ENCODE measurements at places on chromosomes 6 and 20.

DNA sequence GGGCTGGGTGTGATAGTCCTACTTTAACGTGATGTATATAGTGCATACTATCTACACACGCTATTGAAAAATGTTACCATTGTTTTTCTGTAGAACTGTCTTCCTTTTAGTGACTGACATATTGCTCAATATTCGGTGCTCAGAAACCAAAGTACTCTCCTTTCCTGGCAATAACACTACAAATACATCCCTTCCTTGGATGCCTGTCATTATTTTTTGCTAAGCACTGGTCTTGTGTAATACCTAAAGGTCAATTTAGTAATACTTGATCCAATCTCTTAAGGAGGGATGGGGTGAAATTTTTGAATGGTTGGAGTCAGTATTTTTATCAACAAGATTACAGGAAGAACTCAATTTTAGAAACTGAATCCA, 23.9 kb downstream of the CNR1 start:
- no peak for DNase-seq

DNA sequence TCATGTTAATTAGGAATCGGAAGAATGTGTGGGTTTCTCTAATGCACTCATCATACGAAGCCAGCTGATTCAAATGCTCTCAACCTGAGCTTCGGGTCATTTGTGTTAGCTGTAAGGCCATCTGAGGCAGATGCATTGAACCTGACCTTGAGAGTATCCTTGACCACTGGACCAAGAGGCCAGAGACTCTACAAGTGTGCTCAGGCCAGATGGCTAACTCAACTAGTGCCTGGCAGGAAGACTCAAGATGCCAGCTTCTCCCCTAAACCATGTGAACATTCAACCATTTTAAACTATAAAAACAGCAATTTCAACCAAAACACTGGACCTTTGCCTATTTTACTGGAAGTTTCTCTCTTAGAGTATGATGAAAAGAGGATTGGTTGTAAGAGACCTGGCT, 168.6 kb upstream of the CDH4 start:
- no peak for DNase-seq

- DNase-seq = no peak
These were observed 301.3 kb upstream of the JARID2 start for GRCh38 chr6:14944593-14944992.

- DNase-seq = no peak
These were observed 6.0 kb upstream of the AGPAT4 start for GRCh38 chr6:161279677-161280415.

DNA sequence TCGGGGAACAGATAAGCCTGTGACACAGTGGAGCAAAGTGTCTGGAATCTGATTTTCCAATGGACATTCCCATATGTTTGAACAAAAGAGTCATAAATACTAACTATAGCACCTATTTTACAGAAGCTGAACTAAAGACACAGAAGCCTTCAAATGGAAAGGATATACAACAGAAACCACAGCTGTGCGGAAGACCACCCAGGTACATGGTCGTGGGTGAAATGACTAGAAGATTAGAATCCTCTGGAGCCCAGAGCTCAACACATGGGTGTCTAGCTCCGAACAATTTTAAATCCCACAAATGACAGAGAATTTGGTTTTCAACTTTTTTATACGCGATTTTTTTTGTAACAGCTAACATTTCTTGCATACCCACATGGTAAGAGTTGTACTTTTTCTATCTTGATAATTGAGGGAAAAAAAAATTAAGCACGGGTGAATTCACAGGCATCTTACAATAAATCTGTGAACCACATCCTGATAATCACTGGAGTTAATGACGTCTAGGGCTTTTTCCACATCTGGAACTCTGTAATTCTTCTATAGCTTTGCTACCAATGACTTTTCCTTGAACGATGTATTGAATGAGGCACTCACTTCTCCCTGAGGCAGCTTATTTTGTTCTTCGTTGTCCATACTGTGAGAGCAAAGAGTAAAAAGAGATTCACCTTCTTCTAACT, 271.1 kb upstream of the AGPAT4 start:
- DNase-seq = no peak

GRCh38 chr6:15246666-15247499, 1.0 kb downstream of the JARID2 start:
- DNase-seq = peak; percentile 60

GRCh38 chr6:44512868-44513741, 125.6 kb downstream of the CDC5L start:
- DNase-seq = no peak

DNA sequence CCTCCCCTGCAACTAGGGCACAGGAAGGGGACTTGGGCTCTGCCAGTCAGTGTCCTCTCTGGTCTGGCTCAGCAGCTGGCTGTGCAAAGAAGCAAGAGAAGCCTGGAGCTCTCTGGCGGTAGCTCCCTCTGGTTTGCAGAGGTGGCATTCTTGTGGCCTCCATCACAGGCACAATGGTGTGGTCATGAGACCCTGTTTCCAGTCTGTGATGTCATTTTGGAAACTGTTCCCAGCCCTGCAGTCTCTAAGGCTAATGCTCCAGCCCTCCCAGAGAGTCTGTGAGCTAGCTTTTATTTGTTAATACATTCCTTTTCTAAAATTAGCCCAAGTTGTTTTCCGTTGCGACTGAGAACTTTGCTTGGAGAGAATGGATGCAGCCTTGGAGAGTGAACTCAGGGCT, 69.5 kb upstream of the FOXQ1 start:
- DNase-seq = no peak

- no peak for DNase-seq
These were observed 330.0 kb downstream of the ZFAND3 start for GRCh38 chr6:38149531-38149930.

DNA sequence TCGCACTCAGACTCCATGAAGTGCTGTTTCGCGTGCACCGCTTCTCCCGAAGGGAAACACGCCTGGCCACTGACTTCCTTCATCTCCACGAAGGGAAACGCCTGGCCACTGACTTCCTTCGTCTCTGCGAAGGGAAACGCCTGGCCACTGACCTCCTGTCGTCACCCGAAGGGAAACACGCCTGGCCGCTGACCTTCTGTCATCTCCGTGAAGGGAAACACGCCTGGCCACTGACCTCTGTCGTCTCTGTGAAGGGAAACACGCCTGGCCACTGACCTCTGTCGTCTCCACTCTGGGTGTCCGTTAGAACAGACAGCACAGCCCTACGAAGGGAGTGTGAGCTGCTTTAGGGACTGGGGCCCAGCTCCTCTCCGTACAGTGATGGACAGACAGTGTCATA, 17.1 kb upstream of the ADRM1 start:
- no peak for DNase-seq

- DNase-seq = no peak
These were observed 39.0 kb downstream of the DSE start for GRCh38 chr6:116409756-116410155.

- no peak for DNase-seq
These were observed 56.5 kb downstream of the TCP11 start for GRCh38 chr6:35084511-35085203.

- no peak for DNase-seq
These were observed 27.2 kb upstream of the DEFB125 start for GRCh38 chr20:60035-60918.

DNA sequence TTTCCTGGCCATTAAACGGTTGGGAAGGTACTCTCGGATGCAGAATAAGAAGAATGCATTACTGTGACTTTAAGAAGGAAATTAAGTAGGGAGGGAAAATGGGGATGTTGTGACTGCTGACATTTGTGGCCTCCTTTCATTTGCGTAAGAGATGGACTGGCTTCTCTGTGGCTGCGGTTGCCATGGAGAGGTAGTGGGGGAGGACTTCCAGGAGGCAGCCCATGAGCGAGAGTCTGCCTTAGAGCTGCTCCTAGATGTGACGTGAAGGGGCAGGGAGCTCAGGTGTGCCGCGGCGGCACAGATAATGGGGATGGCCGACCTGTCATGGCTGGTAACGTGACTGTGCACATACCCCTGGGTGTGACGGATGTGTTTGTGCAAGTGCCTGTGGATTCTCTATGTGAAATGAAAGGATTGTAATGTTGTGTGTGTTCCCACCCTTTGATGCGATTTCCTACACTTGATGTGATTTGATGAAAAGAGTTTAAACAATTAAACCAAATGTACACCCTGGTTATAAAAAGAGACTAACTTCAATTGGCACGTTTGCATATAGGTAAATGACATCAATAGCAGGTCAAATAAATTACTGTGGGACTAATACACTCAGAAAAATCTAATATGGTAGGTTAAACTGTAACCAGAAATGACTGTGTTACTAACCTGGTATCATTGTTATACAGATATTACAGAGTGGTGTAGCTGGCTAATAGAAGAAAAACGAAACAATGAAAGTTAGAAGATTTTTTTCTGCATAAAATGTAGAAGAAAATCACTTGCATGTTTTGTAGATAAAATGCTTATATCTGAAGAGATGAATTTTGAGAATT, 48.9 kb downstream of the HIVEP1 start:
- DNase-seq = peak; percentile 93

- DNase-seq = no peak
These were observed 66.8 kb upstream of the BTBD3 start for GRCh38 chr20:11850901-11851300.

GRCh38 chr6:133326584-133326983, 85.4 kb downstream of the EYA4 start:
- DNase-seq = no peak

DNA sequence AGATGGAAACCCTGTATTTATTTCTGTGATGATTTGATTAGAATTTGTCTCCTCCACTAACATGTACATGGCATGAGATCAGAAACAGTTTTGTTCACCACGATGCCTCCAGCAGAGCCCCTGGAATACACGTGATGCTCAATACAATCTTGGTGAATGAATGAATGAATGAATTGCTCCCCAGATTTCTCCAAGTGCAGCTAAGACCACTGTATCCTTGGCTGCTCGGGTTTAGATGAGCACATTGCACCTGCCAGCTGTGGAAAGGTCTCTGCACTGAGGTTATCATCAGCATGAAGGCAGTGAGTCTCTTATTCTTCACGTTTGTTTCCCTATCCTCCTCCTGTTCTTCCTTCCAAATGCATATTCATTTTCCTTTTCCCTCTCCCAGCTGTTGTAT, 17.9 kb downstream of the CASS4 start:
- DNase-seq = no peak

DNA sequence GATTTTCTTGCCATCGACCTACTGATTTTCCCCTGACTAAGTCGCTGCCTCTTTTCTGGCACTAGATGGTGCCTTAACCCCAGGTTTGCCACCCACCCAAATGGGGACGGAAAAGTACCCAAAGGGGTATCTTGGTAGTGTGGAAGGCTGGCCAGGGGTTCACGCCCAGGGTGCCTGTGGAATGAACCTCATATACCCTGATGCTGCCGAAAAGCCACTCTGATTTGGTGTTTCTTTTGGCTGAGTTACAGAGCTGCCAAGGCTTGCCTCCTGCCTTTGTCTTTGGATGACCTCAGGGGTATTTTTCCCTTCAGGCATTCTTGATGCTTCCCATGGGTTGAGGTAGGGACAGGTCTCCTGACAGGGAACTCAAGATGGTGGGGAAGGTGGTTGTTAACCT, 78.1 kb downstream of the MAP3K7 start:
- no peak for DNase-seq

- DNase-seq = no peak
These were observed 25.8 kb upstream of the INSM1 start for GRCh38 chr20:20342066-20342465.

DNA sequence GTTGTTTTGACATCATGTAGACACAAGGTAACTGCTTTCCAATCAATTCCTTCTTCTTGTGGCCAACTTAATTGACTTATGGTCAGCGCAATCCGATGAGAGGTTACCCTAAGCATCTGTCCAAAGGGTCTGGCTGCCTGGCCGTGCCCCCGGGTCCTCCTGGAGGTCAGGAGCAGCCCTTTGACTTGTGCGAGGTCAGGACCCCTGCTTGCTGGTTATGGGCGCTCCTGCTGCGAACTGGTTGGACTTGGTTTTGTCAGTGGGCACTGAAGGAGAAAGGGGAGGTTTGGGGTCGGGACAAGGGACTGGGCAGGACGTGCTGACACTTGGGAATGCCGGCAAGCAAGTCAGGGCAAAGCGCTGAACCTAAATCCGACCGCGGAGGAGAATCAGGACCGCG, 215.6 kb downstream of the QKI start:
- no peak for DNase-seq

All from NCI-H748 treated with DMSO at 0.1 percent for 48 hours (cell line).